ENCODE measurements at places on chromosomes 12 and 14.
A peak's percentile ranks its signal among the peaks of the same experiment; 100 is the strongest.

DNA sequence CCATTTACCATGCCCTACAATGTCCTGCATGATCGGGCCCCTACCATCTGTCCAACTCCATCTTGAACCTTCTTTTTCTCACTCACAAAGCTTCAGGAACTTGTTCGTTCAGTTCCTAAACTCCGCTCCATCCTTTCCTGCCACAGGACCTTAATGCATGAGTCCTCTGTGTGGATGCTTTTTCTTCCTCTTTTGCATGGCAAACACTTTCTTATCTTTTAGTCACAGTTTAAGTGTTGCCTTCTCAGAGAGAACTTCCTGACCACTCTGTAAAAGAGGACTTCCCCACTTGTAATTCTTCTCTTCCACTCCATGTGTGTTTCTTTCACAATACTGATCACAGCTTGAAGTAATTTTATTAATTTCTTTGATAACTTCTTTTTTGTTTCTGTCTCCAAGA, 54.4 kb upstream of the ETV6 start:
- no peak for DNase-seq

- no peak for DNase-seq
Observed at GRCh38 chr12:71804505-71804904, 35.1 kb upstream of the TBC1D15 start.

DNA sequence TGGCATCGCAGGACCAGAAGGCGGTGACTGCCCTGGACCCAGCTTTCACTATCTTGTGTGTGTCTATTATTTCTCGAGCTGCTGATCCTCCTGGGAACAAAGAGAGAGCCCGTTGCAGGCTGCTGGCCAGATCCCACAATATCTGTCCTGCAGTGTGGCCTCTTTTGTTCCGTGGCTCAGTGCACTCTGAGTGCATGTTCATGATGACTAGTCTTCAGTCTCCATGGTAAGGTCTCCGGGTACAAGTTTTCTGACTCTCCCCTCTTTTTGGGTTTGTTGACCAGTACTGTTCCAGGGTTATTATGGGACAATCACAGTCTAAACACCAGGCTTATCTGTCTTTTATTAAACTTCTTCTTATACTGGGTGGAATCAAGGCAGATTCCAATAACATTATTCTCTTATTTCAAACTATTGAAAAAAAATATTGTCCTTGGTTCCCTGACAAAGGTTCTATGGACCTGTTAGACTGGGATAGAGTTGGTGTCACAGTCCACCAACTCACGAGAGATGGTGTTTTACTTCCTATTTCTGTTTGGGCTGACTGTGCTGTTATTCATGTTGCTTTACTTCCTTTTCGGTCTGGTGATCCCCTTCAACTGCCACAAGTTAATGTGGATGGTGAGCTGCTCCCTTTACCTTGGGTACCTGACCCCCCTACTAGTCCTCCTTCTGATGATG, 192.9 kb upstream of the ALG10B start:
- DNase-seq: no peak

- DNase-seq: no peak
Observed at GRCh38 chr14:86450085-86450484, 920.1 kb downstream of the FLRT2 start.

DNA sequence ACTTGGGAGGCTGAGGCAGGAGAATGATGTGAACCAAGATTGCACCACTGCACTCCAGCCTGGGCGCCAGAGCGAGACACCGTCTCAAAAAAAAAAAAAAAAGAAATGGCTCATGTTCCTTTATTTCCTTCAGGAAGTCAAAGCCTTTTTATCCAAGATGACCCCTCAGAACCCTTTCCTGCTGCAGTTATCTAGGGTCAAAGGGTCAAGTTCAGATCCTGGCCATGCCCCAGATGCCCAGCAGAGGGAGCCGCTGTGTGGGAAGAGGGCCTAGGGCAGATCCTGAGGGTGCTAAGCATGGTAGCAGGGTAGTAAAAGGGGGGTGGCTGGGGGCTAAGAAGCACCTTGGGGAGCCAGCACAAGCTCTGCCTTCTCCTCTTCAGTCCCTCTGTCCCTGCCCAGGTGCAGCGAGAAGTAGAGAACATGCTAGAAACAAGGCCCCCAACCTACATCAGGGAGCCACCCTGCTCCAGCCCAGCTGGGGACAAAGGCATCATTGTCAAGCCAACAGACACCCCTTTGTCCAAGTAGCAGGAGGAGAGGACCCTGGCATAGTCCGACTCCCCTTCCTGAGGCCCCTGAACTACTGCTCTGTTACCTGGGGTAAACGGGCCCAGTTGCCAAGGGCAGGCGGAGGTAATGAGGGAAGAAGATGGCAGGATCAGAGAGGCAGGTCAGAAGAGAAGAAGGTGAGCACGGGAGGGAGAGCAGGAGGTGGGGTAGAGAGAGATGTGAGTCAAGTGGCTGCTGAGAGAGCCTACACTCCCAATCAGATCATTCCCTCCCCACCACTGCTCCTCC, 6.5 kb downstream of the NFE2 start:
- DNase-seq: peak; percentile 66

DNA sequence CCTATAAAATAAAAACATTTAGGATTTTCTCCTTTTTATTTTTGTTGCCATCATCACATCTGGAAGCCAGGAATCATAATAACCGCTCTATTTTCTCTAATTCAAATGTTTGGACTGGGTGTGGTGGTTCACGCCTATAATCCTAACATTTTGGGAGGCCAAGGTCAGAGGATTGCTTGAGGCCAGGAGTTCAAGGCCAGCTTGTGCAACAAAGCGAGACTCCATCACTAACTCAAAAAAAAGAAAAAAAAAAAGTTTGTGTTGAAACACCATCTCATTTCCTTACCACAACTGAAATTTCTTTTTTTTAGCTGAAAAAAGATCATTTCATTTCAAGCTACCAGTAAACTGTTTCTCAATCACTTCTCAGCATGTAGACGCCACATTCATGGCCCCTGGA, 8.8 kb upstream of the BAZ1A start:
- DNase-seq: no peak

- DNase-seq: no peak
Observed at GRCh38 chr12:70254225-70254624, 11.0 kb downstream of the CNOT2 start.

DNA sequence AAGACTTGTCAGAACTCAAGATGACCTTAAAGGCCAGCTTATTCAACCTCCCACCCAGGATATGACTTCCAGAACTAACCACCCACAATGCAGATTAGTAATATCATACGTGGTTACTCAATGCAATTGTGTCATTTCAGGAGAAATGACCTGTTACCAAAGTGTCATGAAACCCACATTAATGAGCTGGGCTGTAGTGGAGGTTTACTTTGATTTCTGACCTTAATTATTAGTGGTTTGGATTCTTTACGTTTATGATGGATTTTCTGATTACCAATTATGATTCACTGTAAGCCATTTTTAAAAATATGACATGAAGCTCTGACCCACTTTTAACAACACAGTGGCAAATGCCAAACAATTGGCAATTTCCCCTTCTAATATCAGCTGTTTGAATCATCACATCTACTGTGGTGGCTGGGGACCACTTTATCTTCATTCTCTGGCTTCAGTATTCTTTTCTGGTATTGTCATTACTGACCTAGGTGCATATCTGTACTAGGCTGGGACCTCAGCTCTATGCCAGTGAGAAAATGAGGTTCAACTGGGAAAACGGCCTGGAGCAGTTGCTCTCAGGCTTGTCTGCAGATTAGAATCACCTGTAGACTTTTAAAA, 223.3 kb downstream of the RGS6 start:
- peak; percentile 40 for DNase-seq

DNA sequence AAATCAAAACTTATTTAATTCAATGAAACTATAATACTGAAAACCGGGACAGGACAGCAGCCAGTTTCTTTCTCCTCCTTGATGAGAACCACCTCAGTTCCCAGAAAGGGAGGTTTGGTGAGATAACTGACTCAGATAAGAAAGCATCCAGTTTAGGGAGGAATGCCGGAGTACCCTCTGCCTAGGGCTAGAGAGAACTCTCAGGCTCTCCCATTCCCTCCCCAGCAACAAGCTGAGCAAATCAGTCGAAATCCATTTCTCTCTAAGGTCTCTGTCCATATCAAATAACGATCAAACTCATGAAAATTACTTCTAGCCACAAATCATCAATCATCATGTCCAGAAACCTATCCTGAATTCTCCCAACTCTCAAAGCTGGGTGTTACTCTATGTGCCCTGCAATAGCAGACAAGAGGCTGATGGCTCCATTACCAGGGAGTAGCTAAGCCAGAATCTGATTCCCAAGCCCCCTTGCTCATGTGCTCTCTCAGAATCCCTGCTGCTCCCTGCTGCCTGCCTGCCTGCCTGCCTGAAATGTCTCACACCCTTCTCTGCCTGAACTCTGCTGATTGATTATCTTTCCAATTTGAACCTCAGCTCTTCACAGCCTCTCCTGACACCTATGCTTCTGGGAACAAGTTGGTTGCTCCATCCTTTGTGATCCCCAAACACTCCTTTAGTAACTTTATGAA, 49.4 kb downstream of the SLC25A47 start:
- DNase-seq: no peak

DNA sequence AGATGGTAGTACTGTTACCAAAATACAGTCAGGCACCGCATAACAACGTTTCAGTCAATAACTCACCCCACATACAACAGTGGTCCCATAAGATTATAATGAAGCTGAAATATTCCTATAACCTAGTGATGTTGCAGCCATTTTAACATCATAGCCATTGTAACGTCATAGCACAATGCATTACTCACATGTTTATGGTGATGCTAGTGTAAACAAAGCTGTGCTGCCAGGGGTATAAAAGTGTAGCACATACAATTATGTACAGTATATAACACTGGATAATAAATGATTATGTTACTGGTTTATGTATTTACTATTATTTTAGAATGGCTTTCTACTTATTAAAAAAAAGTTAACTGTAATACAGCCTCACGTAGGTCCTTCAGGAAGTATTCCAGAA, 37.0 kb downstream of the GPR137C start:
- DNase-seq: no peak

- no peak for DNase-seq
Observed at GRCh38 chr14:92897922-92898565, 24.9 kb upstream of the CHGA start.

Measured in SW480 (cell line).